ENCODE measurements at places on chromosomes 7 and 10.

GRCh38 chr10:108241166-108241565, 1076.7 kb upstream of the SORCS1 start:
- DNase-seq, result no peak

GRCh38 chr7:82745117-82745516, 301.5 kb upstream of the CACNA2D1 start:
- DNase-seq, result no peak

- no peak for DNase-seq
Observed at GRCh38 chr7:95682913-95683312, 86.6 kb upstream of the PDK4 start.

DNA sequence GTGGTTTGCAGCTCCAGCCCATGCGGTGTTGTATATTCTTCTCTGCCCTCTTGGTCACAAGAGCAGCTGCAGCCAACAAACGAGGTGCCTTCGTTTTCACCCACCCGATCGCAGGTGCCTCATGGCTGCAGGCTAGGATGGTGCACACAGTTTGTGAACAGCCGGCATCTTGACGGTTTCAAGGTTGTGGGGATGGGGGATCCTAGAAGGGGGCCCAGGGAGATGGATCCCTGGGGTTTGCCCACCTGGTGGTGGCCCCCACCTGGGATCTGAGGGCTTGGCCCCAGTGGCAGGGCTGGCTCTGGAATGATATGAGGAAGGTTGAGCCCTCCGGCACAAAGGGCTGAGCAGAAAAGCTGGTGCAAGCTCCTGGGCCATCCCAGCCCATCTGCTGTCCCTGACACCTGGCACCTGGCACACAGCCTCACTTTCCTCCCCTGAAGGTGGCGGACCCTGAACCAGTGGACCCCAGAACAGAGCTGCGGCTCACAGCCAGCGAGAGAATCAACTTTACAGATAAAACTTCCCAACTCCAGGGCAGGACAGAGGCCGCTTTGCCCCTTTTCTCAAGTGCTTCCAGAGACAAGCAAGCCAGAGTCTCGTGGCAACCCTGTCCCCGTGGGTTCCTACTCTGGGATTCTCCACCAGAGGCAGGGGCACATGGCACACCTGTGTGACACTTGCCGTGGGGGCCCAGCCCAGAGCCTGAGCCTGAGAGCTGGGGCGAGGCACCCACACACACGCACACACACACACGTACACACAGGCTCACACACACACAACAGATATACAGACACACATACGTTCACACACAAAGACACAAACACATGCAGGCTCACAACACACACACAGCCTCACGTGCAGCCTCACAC, 177.3 kb upstream of the PPP2R2D start:
- no peak for DNase-seq

- DNase-seq, result no peak
Observed at GRCh38 chr7:106023369-106024322, 60.6 kb downstream of the CDHR3 start.

- no peak for DNase-seq
Observed at GRCh38 chr7:126411032-126411820, 841.5 kb downstream of the GRM8 start.

DNA sequence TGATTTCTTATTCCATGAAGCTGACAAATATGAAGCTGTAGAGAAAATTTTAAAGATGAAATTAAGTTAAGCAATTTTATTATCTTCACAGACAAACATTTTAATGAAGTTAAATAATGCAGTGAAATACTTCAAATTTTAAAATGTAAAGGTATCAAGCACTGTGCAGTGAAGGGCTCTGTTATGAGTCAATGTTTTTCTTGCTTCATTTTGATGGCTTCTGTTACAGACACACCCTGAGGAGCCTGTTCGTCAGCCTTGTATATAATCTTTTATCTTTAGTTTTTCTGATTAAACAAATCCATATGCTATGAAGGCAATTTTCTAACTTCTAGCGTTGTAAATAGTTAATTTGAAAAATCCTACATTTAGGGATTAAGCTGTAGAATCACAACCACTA, 18.5 kb downstream of the VSTM2A start:
- DNase-seq, result no peak

GRCh38 chr10:843703-844102, 87.8 kb downstream of the LARP4B start:
- DNase-seq, result no peak

DNA sequence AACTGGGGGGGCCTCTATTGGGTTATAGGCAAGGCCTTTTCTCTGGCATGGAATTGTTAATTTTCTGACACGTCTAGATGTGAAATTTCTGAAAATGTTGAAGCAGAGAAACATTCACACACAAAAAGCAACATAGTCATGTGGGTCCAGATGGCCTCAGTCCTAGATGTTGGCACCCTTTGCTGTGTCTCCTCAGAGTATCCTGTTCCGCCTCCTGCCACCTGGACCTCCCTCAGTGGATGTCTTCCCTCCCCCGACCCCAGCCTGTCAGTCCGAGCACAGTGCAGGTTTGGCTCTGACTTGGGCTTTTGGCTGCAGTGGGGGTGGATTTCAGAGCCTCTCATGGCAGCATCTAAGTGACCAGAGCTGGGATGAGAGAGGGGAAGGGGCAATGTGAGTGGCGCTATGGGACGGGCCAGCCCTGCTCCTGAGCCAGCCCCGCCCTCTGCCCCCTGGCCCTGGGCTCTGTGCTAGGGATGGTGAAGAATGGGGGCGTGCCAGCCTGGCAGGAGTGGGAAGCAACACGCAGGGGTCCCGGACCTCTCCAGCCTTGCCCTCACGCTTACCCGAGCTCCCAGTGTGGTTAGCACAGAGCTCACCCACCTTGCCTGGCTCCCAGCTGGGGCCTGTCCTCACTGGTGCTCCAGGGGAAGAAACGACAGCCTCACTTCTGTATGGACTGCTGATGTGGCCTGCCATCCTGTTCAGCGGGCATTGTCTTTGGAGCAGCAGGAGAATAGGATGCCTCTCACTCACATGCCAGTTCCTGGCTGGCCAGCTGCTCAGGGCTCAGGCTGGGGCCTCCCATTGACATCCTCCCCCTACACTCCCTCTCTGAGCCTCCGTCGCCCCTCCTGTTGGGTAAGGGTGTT, 6.2 kb downstream of the ATP6V0E2 start:
- DNase-seq, result no peak

- no peak for DNase-seq
Observed at GRCh38 chr7:114981323-114981722, 59.4 kb downstream of the MDFIC start.

- DNase-seq, result no peak
Observed at GRCh38 chr7:87608431-87608830, 7.7 kb upstream of the ABCB1 start.

- no peak for DNase-seq
Observed at GRCh38 chr10:132776186-132776585, 9.8 kb downstream of the NKX6-2 start.

- no peak for DNase-seq
Observed at GRCh38 chr10:106023329-106023728, 1141.2 kb downstream of the SORCS1 start.

DNA sequence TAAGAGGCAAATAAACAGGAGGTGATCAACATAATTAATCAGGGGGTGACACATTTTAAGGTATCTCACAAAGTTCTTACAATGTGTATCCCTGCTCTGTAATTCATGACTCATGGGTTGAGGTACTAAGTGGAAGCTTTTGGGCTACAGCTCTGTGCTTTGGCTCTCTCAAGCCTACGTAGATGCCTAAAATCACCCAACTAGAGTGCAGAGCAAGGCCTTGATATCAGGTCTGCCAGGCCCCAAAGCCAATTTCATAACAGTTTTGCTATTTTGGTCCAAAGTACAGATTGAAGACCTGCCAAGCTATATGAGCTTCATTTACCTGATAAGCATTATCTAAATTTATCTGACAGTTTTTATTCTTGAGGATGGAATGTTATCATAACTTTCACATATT, 175.3 kb upstream of the BET1 start:
- no peak for DNase-seq

DNA sequence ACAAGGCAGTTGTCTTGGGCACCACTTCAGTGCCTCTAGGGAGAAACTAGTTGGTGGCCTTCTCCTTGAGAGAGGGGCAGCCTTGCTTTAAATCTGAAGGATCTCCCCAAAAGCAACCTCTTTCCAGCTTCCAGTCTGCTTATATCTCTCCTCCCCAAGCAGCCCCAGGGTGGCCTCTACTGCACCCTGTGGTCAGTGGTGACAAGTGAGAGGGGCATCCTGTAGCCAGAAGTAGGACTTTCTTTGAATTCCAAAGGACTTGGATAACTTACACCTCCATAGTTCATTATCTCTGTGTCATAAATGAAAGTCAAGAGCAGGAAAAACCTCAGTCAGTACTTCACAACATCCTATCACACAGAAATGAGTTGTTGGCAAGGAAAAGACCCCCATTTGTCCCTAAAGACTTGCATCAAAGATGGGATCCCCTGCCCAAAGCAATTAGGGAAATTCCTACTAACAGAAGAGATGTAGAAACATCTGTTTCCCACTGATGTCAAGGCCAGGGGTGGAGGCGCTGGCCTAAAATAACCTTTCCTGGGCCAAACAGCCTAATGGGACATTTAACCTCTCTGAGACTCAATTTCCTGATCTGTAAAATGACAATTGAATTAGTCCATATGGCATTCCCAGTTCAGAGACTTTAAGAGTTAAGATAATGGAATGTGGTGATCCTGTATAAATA, 44.0 kb upstream of the ANKRD1 start:
- no peak for DNase-seq

- no peak for DNase-seq
Observed at GRCh38 chr7:93973134-93973533, 31.0 kb downstream of the BET1 start.

DNA sequence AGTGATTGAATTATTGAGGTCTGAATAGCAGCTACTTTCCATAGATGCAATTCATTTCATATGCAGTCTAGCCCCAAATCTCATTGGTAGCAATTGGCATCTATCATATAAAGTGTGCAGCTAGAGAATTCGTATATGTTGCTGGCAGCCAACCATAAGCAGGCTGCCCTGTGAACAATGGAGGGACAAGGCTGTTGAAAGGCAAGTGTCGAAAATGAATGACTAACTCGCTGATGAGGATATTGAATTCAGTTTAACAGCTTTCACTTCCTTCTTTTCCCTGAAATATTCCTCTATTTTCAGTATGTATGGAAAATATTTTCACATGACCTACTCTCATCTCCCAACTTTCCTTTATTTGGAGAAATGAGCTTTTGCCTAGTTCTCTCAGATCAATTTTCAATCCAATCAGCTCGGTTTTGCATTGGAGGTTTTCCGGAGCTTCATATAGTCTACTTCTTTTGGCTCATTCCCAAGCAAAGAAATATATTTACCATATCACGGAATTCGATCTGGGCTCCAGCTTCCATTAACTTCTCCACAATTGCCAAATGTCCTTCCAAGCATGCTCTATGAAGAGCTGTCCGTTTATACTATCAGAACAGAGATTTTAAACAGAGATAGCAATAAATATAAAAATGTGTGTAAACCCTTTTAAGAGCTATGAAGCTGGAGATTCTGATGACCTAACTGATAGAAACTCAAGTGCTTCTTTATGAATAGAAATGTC, 3.5 kb downstream of the ANKRD1 start:
- no peak for DNase-seq

GRCh38 chr7:85573346-85573745, 386.5 kb upstream of the SEMA3D start:
- DNase-seq, result no peak

DNA sequence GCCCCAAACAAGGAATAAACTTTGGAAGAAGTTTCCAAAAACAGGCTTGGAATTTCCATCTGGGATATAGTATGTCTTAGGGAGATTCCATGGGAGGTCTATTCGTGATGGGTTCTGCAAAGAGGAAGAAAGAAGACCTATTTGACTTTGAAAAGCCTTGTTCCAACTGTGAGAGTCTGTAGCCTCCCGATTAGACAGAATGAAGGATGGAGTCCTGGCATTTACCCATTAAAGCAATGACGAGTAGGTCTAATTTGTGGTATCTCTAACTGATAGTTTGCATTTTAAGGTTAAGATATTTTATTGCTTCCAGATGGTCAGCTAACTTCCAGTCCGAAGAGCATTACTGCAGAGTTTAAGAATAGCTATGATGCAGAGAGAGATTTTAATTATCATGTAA, 19.5 kb upstream of the GALNT17 start:
- no peak for DNase-seq

GRCh38 chr10:14162629-14163344, 167.9 kb downstream of the FRMD4A start:
- no peak for DNase-seq

DNA sequence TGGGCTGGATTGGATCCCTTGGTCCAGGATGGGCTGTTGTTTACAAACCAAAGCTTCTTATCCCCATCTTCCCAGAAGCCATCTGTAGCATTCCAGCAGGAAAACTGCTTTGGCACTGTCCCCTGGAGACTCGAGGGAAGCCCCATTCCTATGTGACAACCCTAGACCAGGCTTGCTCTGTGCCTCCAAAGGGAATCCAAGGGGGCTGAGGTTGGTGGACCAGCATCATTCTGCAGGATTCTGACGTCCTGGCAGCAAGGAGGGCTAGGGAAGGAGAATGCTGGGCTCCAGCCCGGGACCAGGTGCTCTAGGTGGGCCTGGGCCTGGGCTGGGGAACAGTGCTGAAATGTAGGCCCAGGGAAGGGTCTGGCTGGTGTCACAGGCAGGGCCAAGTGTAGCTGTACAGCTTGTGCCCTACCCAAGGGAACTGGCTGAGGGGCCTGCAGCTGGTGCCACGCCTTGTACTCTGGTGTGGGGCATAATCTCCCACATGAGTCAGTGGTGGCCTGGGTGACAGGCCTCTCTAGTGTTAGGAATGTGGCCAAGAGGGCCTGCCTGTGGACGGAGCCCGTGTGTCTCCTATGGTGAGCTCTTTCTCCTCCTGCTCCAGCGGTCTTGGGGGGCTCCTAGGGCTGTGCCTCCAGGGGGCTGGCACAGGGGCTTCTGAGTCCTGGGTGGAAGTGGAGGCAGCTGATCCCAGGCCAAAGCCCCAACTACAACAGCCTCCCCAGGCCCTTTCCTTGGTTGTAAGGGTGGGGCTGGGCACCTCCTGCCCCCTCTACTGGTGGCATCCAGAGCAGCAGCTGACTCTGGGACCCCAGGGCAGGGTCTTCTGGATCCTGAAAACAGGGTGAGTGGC, 25.2 kb downstream of the TRIM8 start:
- no peak for DNase-seq

GRCh38 chr10:8040651-8041050, 13.8 kb upstream of the GATA3 start:
- no peak for DNase-seq

- DNase-seq, result no peak
Observed at GRCh38 chr7:140041659-140042385, 20.9 kb downstream of the PARP12 start.
